IPS-NIHi11 (cell line): ENCODE measurements at places on chromosomes 16 and 17.
A peak's percentile ranks its signal among the peaks of the same experiment; 100 is the strongest.

DNA sequence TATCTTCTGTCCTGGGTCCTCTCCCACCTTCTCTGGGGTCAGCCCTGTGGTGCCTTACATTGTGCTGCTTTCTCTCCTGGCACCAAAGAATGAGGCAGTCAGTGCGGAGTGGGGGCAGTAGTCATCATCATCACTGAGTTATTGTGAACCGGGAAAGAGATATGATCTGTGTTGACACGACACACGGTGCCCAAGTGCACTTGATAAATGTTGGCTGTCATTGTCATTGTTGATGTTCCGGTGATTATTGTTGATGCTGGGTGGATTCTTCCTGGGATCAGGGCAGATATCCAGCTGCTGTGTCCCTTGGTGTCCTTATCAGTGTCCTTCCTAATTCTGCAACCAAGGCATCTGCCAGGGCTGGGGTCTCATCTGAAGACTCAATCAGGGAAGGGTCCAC is 121.7 kb downstream of the ABCC6 start:
- no peak for DNase-seq

DNA sequence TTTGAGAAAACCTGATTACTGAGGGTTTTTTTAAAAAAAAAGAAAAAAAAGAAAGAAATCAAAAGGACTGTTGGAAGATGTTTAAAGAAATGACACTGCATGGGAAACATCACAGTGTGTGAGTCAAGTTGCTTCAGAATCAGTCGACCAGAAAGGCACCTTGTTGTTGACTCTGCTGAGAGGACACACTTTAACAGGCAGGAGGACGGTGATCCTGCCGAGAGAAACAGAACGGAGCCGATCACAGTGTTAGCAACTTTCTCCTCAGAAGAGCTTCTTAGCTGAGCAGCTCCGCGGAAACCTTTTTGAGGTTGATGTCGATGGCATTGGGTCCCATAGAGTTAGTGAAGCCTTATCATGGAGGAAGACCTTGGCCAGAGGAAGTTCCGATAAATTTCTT is 538.7 kb downstream of the RBFOX1 start:
- DNase-seq, result no peak

- no peak for DNase-seq
Measured at GRCh38 chr17:46167267-46167666, 26.0 kb downstream of the KANSL1 start.

DNA sequence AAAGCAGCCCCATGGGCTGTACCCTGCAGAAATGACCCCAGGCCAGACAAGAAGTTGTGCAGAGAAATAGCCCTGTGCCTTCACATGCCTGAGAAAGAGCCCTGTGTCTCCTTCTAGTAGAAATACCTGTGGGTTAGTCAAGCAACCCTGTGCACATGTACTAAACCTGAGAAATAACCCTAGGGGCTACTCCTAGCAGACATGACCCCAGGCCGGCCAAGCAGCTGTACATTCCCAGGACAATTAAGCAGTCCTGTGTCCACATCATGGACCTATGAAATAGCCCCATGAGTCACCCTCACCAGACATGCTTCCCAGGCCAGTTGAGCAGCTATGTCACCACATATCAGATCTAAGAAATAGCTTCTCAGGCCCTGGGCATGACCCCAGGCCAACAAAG is 519.7 kb upstream of the CA10 start:
- DNase-seq, result no peak

GRCh38 chr16:69859105-69859989 is 91.8 kb upstream of the CLEC18A start:
- peak; percentile 82 for DNase-seq

DNA sequence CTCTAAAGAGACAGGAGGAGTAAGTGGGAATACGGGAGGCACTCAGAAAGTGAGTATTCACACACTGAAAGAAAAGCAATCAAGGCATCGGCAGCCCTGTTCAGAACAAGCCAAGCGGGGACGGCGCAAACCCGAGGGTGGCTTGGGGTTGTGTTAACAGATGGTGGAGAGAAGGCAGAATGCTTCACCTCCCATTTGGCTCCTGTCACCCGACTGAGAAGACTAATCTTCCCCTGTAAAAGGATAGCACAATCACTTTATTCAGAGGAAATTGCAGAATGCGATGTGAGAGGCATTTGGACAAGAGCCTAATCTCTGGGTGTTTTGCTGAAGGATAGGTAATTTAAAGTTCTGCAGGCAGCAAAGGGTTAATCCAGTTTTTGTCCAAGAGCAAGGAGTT is 119.3 kb upstream of the WSCD1 start:
- DNase-seq, result no peak

DNA sequence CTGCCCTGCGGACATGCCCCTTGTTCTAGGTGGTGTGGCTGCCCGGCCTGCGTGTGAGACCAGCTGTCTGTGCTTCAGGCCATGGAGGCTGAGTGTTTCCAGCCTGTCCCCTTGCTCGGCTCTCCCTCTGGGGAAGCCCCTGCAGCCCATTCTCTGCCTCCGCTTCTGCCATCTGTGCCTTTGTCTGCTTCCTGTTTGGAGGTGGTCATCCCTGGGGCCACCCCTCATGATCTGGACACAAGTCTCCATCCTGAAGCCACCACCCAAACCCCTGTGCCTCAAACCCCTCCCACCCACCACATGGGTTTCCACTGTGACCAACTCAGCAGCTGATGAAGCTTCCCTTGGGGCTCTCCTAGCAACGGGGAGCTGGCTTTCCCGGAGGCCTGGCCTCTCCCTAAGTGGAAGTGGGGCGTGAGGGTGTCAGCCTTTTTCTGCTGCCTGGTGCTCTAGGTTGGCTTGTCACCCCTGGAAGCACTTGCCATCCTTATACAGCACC is 184.9 kb downstream of the SEC14L1 start:
- DNase-seq, result no peak

DNA sequence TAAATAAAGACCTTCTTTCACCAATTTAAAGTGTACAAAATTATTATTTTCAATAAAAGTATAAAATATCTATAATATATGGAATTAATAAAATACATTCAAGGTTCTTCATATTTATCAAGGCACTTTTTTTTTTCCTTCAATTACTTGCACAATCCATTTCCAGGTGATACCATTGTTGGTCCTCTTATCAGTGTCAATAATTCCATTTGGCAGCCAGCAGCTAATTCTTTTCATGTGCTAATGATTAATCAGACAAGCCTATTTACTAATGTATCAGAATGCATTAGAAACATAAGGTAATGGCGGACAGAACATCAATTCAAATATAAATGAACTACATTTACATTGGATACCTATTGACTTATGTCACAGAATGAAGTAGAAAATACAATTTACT is 622.2 kb downstream of the TOX3 start:
- DNase-seq, result no peak
